ENCODE measurements at places on chromosomes 3 and 15.

DNA sequence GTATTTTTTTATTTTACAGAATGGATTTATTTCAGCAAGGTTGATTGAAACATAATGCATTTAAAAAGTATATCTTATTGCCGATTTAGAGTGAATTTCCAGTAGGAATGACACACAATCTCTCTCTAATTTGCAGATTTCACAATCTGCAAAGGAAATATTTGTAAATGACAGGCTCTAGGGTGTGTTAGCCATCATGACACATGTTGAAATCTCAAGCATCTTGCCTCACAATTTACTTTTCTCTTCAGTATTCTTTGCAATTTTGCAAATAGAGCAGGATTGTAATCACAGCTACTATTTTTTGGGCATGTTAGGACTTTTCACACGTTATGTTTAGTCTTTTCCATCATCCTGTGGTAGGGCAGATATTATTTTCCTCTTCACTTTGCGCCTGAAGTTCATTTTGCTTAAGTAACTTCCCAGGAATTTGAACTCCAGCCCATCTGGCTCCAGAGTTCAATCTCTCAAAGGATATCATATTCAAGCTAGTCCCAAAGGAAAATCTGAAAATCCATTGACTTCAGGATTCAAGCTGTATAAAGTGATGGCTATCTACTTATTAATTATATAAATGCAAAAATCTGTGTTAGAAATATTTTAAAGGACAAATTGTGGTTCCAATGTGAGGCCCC, 55.4 kb downstream of the ATP13A4 start:
- no peak for DNase-seq

- DNase-seq: no peak
These were observed 237.3 kb downstream of the FMN1 start for GRCh38 chr15:32957219-32957618.

DNA sequence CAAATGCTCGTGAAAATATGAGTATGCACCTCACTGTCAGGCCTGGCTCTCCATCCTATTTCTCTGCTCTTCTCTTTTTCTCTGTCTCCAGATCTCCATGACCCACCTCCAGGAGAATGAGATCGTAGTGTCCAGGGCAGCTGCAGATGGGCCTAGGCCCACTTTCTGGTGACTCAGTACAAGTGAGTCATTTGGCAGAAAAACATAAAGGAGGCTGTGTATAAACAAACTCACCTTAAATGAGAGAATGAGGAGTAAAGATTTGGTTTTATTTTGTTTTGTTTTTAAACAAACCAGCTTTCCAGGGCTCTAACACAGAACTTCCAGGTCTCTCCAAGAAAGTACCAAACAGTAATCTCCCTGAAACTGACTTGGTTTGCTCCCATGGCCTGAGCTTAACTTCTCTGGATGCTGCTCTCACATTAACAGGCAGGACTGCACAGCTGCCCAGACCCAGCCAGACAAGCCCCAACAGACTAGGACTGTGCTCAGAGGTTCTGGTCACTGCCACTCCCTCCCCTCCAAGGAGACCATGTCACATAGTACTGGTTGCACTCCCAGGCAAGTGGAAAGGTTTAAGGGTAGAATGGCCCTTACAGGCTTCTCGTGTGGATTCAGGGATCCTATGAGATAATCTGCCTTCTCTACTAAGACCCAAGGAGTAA, 1.5 kb upstream of the HEG1 start:
- DNase-seq: no peak

GRCh38 chr3:56443372-56443771, 24.9 kb downstream of the ERC2 start:
- no peak for DNase-seq

- DNase-seq: no peak
These were observed 514.6 kb downstream of the NLGN1 start for GRCh38 chr3:173912126-173912525.

GRCh38 chr3:192514754-192515663, 212.3 kb downstream of the FGF12 start:
- peak; percentile 89 for DNase-seq

GRCh38 chr15:85623315-85624049, 171.2 kb downstream of the KLHL25 start:
- no peak for DNase-seq

DNA sequence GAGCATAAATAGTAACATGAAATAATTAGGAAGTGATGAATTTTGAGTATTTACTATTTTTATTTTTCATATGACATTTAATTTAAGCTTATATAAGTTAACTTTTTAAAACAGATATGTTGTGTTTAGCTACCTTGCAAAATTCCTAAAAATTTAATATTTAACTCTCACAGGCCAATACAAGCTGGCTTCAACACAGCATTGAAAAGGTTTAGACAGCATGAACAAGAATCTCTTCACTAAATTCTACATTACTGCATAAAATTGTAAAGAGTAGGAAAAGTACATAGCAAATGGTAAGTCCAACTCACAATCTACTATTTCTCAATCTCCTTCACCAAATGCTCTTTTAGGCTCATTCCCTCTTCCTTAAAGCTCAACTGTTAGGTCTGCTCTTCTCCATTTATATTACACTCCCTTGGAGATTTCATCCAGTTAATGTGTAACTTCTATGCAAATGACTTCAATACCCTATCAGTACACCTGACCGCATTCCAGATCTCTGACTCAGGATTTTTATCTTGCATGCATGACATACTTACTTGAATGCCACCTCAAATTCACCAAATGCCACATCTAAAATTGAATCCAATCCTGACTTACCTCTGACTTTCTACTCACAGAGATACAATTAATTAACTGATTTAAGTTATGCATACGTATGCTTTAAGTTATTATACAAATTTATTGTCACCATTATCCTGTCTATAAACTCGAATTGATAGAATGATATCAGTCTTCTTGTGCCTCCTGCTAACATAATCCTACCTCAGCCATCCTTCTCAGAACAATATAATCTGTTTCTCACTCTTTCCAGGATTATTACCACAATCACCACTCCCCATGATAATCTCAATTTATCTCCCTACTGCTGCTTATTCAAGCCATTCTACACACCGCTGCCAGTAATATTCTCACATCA, 127.0 kb downstream of the STAG1 start:
- DNase-seq: no peak

GRCh38 chr15:69469467-69470201, 17.0 kb downstream of the RPLP1 start:
- no peak for DNase-seq

DNA sequence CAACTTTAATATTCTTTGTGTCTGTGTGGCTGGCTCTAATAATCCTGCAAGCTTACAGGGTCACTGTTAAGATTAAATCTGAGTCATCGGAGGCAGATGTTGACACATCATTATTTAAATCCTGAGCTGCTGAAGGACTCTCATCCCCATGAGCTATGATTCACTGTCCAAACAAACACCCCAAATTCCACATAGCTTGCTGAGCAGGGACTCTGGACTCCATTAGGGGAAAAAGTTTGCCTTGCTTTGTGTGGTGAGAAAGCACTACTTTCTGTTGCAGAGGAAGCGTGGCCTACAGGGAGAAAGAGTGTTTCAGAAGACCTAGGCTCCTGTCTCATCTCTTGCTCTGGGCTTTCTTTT, 213.7 kb downstream of the PDCD6IP start:
- DNase-seq: no peak

GRCh38 chr3:176354843-176355242, 842.4 kb downstream of the TBL1XR1 start:
- no peak for DNase-seq

DNA sequence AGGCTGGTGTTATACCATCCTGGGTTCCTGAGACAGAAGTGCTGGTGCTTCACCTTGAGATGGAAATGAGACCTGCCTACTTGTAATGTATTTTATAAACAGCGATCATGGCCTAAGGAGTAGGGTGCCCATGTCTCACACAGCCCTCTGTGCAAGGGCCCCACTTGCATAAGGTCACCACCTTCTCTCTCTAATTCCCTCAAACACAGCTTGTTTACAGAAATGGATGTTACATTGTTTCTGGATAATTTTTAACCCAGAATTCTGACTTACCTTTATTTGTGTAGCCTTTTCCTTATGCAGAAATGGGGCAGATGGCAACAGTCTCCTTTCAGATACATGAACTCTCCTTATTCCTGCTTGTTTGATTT, 95.1 kb upstream of the UMPS start:
- DNase-seq: no peak

DNA sequence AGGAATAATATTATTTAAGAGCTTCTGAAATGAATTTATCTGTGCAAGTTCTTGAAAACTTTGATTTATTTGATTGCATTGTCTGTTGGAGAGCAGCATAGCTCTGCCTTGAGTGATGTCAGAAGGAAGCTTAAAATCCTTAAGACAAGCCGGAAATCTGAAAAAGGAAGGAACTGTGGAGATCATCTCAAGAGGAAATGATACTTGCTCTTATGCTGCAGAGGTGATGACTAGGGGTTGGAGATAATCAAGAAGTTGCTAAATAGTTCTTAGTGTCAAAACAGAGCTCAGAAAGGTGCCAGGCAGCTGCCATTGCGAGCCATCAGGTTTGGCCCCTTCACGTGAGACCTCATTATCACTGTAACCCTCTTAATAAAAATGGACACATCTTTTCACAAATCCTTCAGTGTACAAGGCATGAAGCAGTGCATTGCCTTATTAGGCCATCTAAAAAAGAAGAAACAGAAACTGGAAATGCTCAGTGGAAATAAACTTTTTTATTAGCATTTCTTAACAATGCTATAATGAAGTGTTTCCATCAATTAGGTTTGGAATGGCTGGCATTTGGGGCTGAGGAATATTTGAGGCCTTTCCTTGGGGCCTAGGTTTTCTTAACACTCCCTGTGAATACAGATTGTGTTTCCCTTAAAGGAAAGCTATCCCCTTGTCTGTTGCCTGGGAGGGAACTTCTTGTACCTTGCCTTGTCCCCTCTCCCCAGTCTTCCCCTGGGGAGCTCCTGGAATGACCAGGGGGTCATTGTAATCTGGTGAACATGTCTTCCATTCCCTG, 34.5 kb upstream of the VILL start:
- DNase-seq: no peak

GRCh38 chr3:116030131-116030850, 407.0 kb downstream of the GAP43 start:
- peak; percentile 1 for DNase-seq

- no peak for DNase-seq
These were observed 1027.7 kb upstream of the NR2F2 start for GRCh38 chr15:95302809-95303208.

DNA sequence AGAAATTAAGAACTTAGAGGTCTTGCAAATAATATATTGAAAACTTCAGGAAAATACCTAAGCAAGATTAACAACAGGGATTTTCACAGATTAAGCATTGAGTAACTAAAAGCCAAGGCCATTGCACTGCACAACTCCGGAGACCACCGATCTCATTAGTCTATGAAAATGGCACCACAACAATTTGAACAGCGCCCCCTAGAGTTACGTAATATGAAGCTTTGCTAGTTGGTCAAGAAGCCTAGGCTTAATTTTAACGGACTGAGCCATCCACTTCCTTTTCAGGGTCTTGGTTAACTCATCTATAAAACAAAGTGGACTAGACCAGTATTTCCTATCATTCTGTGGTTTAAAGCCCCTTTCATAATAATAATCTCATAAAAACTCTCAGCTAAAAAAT, 24.8 kb downstream of the TMEM212 start:
- DNase-seq: no peak

- DNase-seq: no peak
These were observed 37.0 kb downstream of the ITGB5 start for GRCh38 chr3:124850212-124850611.

DNA sequence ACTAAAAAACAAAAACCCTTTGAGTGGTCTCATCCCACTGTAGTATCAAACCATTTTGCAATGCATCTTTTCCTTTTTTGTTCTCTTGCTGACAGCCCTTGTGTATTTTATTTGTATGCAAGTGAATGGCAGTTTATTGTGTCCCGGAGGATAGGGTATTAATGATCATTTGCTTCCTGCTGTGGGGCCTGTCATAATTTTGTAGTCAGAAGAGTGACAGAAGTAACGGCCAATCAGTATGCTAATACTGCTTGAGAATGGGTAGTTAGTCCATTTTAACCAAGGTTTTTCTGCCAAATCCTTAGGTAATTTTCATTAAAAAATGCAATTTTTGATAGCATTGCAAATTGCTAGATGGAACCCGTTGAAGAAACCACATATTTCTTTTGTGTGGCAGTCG, 75.5 kb upstream of the PLSCR5 start:
- DNase-seq: no peak

- DNase-seq: no peak
These were observed 1.4 kb upstream of the BHLHE40 start for GRCh38 chr3:4977853-4978203.

DNA sequence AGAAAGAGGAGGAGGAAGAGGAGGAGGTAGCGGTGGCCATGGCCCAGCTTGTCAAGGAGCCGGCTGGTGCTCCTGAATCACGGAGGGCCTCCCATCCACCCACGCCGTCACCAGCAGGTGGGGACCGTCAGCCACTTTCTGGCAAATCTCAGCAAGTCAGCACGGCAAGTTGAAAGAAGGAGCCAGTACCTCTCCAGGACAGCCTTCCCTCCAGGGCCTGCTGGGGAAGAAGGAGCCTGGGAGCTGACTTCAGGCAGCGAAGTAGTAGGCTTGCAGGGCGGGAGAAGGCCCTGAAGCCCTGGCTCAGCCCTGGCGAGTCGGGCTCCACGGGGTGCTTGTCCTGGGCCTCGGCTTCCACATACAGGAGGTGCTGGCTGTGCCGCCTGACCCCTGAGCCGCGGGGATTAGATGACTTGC, 99.2 kb upstream of the TRPM1 start:
- no peak for DNase-seq

- DNase-seq: no peak
These were observed 32.6 kb upstream of the PDE8A start for GRCh38 chr15:84949043-84949442.

DNA sequence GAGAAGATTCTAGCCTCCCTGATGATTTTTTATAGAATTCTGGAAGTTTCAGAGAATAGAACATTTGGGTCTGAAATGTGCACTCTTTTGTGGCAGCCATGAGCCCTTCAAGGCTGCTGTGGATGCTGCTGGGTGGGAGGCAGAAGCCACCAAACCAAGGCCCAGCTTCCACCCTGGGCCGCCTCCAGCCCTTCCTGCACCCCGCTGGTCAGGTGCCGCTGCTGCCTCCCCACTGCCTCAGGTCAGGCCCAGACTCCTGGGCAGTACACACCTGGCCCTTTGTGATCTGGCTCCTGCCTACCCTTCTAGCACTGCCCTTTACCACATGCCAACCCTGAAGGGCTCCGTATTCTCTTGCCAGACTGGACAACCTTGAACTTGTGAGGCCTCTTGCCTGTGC, 28.3 kb downstream of the PPCDC start:
- DNase-seq: no peak

- no peak for DNase-seq
These were observed 11.3 kb downstream of the PLA2G4D start for GRCh38 chr15:42082823-42083604.

DNA sequence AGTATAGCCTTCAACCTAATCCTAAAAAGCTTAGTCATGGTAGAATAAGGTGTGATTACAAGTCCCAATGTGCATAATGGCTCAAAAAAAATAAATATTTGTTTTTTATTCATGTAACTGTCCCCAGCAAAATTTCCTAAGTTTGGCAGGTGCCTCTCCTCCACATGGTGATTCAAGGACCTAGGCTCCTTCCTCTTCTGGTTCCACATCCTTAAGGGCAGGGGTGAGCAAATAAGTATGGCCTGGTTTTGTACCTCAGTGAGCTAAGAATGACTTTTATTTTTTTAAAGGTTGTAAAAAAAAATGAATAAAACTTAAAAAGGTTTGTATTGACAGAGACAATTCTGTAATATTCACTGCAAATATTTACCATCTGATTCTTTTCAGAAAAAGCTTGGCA, 343.5 kb upstream of the UBE2E2 start:
- DNase-seq: no peak

Measured in NCI-H510A (cell line).